ENCODE measurements at places on chromosomes 6 and 20.
A peak's percentile ranks its signal among the peaks of the same experiment; 100 is the strongest.

- no peak for DNase-seq
Measured at GRCh38 chr6:78513856-78514255, 353.5 kb upstream of the IRAK1BP1 start.

- DNase-seq, result no peak
Measured at GRCh38 chr6:149213829-149214228, 103.7 kb upstream of the TAB2 start.

DNA sequence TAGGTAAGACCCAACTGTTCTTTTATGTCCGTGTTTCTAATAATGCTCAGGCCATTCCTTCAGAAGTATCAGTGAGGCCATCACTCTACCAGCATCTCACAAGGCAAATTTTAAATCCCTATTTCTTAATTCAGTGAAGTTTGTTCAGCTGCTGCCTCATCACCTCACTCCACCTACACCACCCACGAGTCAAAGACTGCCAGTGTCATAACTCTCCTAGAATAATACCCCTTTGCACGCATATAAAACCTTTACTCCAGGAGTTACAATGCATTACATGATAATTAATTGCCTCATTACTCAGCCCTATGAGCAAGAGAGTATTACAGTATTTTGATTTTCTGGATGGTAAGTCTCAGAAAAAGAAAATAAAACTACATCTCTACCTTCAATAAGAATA is 793.6 kb downstream of the TFAP2A start:
- DNase-seq, result no peak

DNA sequence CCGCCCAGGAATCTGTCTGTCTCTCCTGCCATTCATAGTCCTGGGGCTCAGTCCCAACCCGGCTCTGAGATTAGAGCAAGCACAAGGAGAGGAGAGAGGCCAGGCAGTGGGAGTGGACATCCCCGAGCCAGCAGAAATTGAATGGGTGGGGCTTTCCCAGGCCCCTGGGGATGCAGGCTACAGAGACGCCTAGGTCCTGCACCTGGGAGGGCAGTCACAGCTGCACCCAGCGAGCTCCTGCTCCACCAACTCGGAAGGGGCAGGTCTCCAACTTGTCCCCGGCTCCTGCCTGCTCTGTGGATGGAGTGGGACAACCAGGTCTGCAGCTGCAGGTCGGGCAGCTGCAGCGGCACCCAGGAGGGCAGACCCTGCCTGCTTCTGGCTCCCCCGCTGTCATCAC is 11.1 kb upstream of the AIG1 start:
- DNase-seq, result no peak

- DNase-seq, result peak; percentile 58
Measured at GRCh38 chr6:37125774-37126492, 44.0 kb upstream of the PIM1 start.

DNA sequence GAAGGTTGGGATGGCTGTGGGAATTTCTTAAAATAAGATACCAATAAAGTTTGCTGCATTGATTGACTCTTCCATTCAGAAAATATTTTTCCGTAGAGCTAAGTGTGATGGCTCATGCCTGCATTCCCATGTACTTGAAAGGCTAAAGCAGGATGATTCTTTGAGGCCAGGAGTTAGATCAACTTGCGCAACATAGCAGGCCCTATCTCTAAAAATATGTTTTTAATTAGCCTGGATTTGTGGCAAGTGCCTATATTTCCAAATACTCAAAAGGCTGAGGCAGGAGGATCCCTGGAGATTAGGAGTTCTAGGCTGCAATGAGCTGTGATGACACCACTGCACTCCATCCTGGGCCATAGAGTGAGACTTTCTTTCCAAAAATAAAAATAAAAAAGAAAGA is 431.2 kb upstream of the PTCHD4 start:
- DNase-seq, result no peak

- DNase-seq, result peak; percentile 76
Measured at GRCh38 chr6:135419162-135419561, 78.4 kb downstream of the AHI1 start.

- DNase-seq, result no peak
Measured at GRCh38 chr6:88024696-88025095, 22.9 kb upstream of the SPACA1 start.

DNA sequence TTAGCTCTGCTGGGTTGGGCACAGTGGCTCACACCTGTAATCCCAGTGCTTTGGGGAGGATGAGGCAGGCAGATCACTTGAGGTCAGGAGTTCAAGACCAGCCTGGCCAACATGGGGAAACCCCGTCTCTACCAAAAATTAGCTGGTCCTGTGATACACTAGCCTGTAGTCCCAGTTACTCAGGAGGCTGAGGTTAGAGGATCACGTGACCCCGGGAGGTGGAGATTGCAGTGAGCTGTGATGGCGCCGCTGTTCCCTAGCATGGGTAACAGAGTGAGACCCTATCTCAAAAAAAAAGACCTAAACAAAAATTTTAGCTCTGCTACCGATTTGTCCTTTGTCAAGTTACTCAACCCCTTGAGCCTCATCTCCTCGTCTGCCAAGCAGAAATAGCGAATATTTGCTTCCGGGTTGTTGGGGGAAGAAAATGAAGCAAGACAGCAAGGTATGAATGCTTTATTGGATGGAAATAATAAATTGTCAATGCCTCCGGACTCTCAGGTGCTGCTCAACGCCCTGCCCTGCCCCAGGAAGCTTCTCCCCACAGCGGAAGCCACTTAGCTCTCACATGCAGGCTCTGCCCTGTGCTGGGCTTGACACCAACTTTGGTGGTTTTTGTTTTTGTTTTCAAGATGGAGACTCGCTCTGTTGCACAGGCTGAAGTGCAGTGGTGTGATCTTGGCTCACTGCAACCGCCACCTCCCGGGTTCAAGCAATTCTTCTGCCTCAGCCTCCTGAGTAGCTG is 24.9 kb upstream of the ITCH start:
- DNase-seq, result no peak

DNA sequence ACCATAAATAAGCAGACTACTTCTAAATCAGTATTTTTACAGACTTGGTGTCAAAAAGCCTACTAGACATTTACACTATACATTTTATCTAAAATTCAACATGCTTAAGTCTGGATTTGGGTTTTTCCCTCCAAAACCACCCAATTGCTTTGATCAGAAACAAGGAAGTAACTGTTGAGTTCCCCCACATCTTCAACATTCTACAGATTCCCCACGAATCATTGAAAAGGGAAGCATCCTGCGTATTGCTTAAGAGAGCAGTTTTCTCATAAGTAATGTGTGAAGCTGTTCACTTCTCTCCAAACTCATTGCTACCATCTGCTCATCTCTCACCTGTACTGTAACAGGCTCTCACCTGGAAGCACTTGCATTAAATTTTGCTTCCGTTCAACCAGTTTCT is 36.4 kb upstream of the RNF144B start:
- DNase-seq, result no peak

DNA sequence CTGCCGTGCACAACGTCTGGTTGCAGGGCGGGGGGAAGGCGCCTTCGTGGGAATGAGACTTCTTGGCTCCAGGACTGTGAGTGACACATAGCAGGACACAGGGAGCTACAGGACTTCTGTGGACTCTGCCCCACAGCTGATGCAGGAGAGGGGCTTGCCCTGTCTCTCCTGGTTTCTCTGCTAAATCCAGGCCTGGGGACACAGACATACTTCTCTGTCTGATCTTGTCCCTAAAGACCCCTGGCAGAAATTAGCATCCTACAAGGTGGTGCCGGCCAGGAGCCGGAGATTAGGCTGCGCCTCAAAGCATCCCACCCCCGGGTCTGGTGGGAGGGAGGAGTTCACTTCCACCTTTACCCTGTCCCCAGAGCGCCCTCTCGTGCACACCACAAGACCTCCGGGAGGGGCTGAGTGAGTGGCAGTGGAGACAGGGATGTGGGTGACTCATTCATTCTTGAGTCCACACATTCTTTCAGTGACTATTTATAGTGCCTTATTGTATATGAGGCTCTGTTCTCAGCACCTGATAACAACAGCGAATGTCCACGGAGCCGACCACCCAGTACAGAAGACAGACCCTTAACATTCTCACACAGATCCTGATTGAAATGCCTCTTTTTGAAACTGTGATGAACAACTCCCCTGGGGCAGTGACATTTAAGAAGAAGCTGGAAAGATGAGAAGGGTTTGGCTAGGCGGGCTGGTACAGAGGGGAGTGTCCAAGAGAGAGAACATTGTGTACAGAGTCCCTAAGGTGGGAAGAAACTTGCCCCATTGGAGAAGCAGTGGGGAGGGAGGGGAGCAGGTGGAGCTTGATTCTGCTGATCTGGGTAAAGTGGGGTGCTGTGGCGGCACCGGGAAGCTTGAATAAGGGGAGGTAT is 39.0 kb downstream of the GMPR start:
- peak; percentile 94 for DNase-seq

GRCh38 chr20:9092113-9092512 is 23.2 kb downstream of the PLCB4 start:
- DNase-seq, result peak; percentile 25

DNA sequence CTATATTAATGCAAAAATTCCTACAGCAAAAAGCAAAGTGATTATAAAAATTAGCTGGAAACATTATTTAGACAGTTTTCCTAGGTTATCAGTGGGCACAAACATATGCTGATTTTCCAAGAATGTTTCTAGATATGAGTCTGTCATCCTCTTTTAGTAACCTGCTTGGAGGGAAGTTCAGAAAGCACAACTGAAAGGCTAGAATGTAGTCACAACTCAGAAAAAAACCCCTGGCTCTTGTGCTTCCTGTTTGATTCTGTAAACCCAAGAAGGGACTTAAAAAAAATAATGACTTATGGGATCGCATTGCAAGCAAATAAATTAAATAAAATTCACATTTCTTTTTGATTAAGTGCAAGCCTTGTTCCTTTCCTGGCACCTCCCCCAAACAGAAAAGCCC is 708.4 kb upstream of the EPHA7 start:
- DNase-seq, result no peak

GRCh38 chr6:22028403-22029090 is 268.3 kb downstream of the PRL start:
- no peak for DNase-seq

DNA sequence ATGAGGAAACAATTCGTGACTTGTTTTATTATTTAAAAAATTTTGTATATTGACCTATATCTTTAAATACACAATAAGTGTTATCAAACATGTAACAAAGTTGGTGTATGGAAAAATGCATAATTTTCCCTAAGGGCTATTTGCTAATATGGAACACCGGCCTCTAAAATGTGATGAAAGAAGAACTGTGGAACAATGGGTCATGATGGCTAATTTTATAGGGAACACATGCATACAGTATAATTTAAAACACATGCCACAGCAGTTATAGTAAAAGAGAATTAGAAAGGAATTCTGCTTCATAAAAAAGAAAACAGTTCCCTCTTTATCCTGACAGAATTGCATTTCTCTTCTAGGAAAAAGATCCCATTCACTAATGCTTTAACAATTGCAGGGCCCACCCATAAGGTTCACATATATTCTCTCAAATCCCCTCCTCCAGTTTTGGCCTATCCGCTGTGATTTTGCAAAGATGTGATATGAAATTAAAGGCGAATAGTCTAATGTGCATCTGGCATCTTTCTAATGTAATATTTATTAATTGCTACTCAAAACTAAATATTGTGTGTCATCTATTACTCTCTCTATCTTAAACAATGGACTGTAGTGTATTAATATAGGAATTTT is 628.1 kb upstream of the CITED2 start:
- peak; percentile 89 for DNase-seq

DNA sequence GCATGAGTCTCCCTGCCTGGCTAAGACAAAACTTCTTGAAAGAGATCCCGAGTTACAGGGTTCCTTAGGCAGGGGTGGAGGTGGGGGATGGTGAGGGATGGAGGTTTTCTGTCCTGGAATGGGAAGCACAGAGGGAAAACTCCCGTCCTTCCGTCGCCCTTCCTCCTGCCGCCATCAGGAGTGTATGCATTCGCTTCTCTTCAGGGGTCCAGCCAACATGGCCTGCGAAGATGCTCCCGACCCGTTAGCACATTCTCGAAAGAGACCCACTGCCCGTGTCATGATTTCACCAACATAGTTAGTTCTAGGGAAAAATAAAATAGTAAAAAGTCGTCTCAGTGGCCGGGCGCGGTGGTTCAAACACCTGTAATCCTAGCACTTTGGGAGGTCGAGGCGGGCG is 37.1 kb downstream of the KIF25 start:
- no peak for DNase-seq

GRCh38 chr6:150745896-150746295 is 119.6 kb upstream of the MTHFD1L start:
- no peak for DNase-seq

GRCh38 chr6:100509101-100509500 is 44.4 kb upstream of the SIM1 start:
- no peak for DNase-seq

DNA sequence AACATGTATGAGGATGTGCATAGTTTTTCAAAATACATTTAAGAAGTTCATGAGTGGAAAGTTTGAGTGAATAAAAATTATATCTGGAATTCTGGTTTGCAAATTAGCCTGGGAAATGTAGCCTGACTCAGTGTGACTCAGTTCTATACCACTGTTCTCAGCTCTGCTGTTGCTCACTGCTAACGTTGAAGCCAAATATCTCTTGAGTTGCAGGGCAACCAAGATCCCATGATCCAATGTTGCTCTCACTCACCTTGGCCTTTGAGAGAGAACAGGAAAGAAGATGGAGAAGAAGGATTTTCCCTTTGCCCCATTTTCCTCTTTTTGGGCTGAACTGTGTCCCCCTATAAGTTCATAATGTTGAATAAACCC is 28.9 kb downstream of the PSMB9 start:
- DNase-seq, result peak; percentile 59

- no peak for DNase-seq
Measured at GRCh38 chr20:15026759-15027158, 689.3 kb upstream of the FLRT3 start.

- no peak for DNase-seq
Measured at GRCh38 chr6:102417368-102417998, 1024.0 kb downstream of the GRIK2 start.

DNA sequence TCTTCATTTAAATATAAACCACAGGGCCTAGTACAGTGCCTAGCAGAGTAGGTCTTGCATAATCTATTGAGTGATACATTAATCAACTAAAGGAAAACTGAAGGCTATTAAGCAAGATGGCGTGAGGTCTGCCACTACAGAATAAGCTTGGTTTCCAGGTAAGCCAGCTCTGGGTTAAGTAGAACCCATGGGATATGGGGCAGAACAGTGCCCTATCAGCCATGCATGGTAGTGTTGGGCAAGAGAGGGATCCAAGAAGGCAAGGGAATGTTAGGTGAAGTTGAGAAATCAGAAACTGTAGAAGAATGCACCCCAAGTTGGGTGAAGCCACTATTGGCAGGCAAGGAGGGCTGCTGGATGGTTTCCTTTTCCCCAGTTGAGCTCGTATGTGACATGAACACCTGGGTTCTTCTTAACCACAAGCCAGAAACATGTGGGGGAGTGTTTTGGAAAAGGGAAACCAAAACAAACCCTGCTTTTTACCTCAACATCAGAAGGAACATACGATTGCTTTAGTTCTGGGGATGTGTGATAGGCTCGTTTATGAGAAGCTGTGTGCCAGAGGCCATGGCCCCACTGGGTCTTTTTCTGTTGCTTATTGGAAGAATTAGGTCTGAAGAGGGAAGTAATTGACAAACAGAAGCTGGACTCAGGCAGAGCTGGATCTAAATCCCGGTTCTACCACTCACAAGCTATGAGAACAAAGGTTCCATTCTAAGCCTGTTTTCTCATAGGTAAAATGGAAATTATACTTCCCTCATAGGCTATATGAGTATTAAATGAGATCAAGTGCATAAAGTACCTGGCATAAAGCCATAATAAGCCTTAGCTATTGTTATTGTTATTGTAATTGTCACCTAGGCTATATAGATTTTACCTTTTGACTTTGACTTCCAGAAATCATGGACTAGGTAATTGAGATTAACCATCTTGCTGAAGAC is 33.5 kb downstream of the NEDD9 start:
- DNase-seq, result no peak

Measured in fibroblast of skin of scalp (primary cell).